Heart right ventricle (tissue), 16 donors: ENCODE measurements at places on chromosomes 12 and 14. TPM values are rescaled to one million over a fixed set of nuclear protein-coding genes. Genes with fewer than 3 reads are reported as not detected.

Gene C3AR1
- 4.4 TPM for polyA plus RNA-seq

Gene MANSC4
- not detected for polyA plus RNA-seq

Gene ACRBP
- 0.29 TPM for polyA plus RNA-seq

Gene ACOT4
- 0.37 TPM for polyA plus RNA-seq

Gene LBHD2
- polyA plus RNA-seq: not detected
